Renal cortical epithelial cell (primary cell): ENCODE measurements at places on chromosomes 12 and 14.

- no peak for DNase-seq
These were observed 159.5 kb downstream of the ZFP36L1 start for GRCh38 chr14:68633131-68633991.

- DNase-seq = no peak
These were observed 7.8 kb upstream of the ERP27 start for GRCh38 chr12:14946162-14946561.

GRCh38 chr14:75247286-75247922 lies 31.2 kb upstream of the FOS start:
- no peak for DNase-seq

GRCh38 chr12:124411281-124411878 lies 116.5 kb downstream of the RFLNA start:
- peak; percentile 68 for DNase-seq

- DNase-seq = no peak
These were observed 304 bp downstream of the KCTD10 start for GRCh38 chr12:109476807-109477184.

DNA sequence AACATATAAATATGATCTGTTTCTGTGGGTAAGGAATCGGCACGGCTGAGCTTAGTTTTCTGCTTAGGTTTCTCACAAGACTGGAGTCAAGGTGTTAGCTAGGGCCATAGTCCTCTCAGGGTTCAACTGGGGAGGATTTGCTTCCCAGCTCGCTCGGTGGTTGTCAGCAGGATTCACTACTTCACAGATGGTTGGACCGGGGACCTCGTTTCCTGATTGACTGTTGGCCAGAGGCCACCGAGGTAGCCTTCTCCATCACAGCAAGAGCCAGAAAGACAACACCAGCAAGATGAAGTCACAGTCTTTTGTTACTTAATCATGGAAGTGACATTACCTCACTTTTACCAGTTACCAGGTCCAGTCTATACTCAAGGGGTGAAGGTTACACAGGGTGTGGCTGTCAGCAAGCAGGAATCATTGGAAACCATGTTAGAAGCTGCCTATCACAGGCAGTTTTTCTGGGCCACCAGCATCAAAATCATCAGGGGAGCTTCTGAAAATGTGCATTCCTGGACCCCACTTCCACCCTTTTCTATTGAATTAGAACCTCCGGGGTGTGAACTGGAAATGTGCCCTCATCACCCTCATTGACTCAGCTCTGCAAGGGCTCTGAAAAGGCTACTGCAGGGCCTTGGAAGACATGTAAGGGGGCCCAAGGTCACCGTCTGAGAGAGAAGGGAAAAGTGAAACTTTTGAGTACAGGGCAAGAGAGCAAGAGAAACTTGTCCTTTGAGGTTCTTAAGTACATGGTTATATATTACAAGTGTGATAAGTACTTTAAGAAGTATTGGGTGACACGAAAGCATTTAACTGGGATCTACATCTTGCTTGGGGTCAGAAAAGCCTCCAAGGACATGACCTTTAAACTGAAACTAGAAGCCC lies 10.9 kb downstream of the COPS7A start:
- no peak for DNase-seq

DNA sequence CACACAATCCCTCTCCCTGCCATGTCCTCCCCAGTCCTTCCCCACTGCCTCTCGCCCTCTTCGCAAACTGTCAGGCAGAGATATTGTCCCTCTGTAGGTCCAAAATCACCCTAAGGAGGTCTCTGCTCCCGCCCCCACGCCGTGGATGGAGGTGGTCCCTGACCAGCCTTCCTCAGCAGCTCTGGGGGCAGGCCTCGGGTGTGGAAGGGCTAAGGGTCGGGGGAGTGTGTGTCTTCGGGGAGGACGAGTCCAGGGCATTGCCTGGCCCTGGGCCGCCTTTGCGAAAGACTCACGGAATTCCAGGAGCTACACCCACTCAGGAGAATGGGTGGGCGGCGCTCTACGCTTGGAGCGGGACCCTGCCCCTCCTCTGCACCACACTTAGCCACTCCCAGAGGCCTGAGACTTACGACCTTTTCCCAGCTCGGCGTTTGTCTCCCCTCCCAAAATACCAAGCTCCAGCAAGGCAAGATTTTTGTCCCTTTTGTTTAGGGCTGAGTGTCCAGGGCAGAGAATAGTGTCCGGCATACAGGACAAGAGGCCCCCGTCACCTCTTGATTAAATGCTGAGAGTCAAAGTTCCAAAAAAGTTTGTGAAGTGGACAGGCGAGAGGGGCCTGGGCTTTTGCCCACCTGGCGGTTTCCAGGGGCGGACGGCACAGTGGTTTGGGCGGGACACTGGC lies 881 bp downstream of the PYGL start:
- DNase-seq = peak; percentile 49

DNA sequence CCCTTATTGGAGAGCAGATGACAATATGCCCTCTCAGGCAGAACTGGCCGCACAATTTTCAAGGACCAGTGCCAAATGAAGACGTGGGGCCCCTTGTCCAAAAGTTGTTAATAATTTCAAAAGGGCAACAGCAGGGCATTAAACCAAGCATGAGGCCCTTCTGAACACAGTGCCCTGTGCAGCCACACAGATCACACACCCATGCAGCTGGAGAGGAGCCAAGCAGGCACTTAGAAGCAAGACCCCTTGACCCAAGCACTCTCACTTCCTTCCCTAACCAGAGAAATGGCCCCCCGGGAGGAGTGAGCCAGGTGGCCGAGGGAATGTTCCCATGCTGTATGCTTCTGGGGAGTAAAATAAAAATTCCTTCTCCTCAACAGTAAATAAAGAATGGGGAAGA lies 114.0 kb upstream of the TMPO start:
- peak; percentile 91 for DNase-seq

- DNase-seq = peak; percentile 44
These were observed 113.5 kb upstream of the VASH1 start for GRCh38 chr14:76647697-76648298.

DNA sequence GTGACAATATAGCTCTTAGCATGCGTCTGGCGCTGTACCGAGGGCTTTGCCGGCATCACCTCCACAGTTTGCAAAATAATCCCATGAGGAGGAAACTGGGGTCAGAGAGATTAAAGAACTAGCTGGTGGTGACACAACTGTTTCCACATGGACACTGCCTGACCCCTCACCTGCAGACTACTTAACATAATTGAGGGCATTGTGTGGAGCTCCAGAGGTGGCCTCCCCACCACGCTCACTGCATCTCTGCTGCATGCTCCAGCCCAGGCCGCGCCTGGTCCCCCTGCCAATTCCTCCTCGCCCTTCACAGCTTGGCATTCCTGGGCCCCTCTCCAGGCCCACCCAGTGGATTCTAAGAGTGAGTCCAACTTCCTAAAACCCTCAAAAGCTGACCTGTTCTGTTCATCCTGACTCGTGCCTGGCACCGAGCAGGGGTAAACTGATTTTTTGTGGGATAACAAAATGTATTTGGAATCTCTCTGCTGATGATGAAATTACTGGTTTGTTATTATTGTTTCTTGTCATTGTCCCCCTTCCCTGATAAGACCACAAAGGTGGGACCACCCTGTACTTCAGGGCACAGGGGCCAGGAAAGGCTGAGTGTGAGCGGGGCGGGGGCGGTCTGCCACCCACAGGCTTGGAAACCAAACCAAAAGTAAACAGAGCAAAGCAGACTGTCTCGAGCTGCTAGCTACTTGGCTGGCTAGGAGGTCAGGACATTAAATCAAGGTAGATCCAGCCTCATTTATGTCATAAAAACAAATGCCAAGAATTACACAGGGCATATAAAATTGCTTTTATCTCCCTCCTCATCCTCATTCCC lies 40.6 kb downstream of the CHGA start:
- peak; percentile 25 for DNase-seq

DNA sequence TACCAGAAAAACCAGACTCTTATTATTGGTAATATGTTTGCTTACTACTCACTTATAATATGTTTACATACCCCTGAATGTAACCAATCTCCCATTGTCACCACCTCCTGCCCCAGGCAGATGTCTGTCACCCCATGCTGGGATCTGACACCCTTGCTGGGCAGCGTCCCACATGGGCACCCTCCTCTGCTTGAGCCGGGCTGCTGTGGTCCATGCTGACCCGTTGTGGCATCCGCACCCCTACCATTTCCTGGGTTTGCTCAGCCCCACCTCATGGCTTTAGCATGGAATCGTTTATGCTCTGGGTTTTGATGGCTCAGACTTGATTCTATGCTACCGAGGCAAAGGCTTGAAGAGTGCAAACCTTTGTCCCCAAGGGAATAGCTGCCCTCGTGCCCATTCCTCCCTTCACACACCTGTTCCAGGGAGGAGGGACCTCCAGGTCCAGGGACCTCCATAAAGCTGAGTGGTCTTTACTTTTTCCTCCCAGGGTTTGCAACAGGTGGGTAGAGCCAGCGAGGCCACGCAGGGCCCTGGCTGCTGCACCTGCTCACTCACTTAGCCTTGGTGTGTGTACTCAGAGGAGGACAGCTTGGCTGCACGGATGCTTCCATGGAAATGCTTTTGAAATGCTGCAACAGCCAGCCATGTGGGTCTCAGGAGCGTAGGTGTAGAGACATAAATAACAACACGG lies 68.7 kb downstream of the PRMT8 start:
- DNase-seq = no peak

GRCh38 chr14:65346895-65347294 lies 65.6 kb upstream of the FUT8 start:
- no peak for DNase-seq

GRCh38 chr14:24078146-24078545 lies 6.8 kb downstream of the CPNE6 start:
- DNase-seq = no peak

DNA sequence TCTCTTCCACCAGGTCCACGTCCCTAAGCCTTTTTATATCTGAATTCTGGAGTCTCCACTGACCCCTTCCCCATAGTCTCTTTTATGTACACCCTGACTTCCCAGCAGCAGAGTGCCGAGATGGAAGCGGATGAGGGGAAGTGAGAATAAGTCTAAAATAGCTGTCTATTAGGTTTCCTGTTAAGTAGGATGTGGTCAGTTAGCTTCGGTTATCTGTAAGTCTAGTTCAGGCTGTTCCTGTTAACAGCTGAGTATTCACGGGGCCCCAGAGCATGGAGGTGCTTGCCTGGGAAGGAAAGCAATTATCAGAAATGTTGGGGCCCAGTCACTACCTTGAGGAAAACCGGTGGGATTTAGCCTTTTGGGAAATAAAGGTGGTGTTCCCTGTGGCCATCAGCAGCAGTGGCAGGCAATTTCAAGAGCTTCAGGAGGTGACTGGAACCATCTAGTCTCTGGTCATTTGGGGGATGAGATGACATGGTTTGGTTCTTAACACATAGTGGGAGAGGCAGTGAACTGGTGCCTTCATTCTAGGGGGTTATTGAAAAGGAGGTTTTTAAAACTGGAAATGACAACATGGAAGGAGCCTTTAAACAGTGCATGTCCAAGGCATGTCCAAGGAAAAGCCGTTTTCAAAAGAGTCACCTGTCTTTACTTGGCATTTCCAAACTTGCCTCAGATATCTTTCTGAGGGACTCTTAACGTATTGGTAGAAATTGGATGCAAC lies 21.8 kb downstream of the CHST11 start:
- DNase-seq = no peak

GRCh38 chr12:27463511-27464219 lies 17.1 kb downstream of the SMCO2 start:
- no peak for DNase-seq

- DNase-seq = peak; percentile 3
These were observed 37.4 kb upstream of the OVCH1 start for GRCh38 chr12:29534935-29535334.

DNA sequence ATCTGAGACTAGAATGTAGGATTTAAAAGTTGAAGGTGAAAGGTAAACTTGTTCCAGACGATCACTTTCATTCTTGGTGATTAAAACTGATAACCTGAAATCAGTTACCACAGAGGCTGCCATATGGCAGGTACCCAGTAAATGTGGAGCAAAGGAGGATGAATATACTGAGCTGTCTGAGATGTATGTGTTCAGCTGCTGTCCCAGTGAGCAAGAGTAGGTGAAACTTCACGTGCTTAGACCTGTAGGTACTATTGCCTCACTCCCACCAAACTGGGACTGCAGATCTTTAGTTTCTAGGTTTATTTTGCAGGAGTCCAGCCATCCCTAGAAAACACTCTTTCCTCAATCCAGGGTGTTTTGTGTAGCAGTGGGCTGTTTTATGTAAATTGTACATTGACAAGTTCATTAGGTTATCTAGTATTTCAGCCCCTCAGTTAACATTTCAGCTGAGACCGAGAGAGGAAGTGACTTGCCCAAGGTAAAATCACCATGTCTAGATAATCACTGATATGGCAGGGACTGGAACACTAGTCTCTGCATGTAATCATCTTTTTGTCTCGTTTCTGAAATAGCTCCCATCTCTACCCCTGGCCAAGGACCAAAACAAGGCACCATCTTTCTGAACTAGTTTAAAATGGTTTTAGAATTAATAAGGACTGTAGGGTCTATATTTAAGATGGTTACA lies 62.7 kb downstream of the ATG14 start:
- DNase-seq = no peak

DNA sequence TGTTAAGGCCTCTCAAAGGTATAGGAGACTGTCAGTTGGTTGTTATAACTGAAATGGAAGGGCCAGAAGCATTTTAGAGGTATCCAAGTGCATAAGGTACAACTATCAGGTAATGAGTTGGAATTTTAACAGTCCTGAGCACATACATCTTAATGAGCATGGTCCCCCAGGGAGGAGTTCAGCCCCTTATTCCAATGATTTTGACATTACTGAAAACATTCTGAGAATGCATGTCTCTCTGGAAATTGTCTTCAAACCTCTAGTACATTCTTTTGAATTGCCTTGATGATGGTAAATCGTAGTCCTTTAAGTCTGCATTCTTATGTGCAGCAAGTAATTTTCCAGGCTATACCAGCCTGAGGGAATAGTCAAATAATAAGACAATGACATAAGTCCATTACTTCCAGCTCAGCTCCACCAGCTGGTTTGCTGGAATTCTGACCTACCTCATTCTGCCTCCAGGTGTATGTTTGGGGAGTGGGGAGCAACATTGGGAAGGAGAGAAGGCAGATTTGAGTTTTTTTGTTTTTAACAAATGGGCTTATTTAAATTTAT lies 239.2 kb downstream of the MSRB3 start:
- DNase-seq = peak; percentile 44

GRCh38 chr14:70753518-70753953 lies 55.8 kb downstream of the MAP3K9 start:
- DNase-seq = peak; percentile 90

DNA sequence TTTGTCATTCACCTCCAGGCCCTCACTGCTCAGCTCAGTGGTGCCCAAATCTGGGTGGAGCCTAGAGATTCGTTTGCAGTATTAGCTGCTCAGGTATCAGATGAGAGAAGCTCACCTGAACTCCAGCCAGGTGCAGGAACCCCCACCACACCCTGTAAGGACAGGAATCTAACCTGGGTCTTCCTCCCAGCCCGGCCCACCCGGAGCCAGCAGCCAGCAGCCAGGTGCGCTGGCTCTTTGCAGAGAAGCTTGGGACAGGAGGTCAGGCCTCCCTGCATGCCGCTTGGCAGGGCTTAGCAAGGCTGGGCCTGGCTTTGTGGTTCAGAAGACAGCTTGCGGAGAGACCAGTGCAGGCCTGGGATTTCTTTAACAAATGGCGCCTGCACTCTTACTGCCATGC lies 125.6 kb upstream of the MYL2 start:
- DNase-seq = no peak

DNA sequence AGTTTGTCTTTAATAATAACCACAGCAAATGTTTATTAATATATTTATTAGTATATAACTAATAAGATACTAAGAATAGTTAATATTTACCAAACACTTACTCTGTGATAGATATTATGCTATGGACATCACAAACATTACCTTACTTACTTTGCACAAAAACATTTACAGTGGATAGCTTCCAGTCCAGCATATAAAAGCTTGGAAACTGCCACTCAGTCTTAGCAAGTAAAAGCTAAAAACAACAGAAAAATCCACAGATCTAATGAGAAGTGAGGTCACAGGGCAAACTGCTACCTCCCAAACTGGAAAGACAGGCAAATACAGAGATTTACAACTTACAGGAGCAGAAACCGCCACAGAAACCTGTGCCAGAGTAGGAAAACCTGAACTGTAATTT lies 99.8 kb downstream of the METTL25 start:
- no peak for DNase-seq
